ENCODE measurements at places on chromosomes 16 and 17. TPM values are rescaled to one million over a fixed set of nuclear protein-coding genes. Genes with fewer than 3 reads are reported as not detected.

NPIPB6 gene
- total RNA-seq = 1.5 TPM

SERPINF2 gene
- 1.9 TPM for total RNA-seq

DHX38 gene
- 29.1 TPM for total RNA-seq

TMEM132E gene
- total RNA-seq = 13.9 TPM

FADS6 gene
- total RNA-seq = 5.1 TPM

OR1A1 gene
- total RNA-seq = not detected

NUPR1 gene
- total RNA-seq = 54.2 TPM

DNA sequence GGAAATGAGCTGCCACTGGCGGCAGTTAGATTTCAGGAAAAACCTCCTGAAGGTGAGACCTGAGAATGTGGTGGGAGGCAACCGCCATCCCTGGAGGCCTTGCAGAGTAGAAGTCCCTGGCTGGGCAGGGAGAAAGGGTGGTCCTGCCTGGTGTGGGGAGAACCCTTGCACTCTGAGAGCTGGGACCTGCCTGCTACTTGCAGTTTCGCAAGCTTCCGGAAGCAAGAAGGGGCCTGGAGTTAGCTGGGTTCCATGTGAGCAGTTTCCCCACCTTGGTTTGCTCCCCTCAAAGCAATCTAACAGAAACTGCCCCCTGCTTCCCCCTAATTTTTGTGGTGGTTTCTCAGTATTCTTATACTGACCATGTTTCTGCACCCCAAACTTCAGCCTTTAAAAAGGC, 6.5 kb downstream of the ZNF629 start:
- no peaks in the 10 kb centered on the region for H3K27me3 ChIP-seq
- H3K4me1 ChIP-seq = peaks cover 28% of the 10 kb centered on the region
- no peak overlapping the region for H3K27ac ChIP-seq
- DNase-seq = no peak

DNA sequence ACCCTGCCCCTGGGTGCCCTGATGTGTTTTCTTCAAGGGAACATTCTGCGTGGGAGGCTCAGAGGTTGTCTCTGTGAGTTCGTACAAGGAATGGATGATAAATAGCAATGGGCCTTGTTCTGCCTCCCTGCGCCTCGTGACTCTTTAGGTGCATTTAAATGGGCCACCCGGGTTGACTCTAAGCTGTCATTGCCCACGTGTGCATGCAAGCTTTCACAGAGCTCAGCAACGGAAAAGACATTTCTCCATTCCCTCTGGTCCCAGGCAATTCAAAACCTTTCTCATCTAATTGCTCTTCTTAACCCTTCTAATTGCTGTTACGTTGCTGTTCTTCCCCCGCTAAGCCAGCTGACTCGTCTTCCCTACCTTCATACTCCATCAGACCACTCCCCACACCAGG, 71.5 kb upstream of the SDK2 start:
- peaks cover 21% of the 10 kb centered on the region for H3K4me1 ChIP-seq

DNA sequence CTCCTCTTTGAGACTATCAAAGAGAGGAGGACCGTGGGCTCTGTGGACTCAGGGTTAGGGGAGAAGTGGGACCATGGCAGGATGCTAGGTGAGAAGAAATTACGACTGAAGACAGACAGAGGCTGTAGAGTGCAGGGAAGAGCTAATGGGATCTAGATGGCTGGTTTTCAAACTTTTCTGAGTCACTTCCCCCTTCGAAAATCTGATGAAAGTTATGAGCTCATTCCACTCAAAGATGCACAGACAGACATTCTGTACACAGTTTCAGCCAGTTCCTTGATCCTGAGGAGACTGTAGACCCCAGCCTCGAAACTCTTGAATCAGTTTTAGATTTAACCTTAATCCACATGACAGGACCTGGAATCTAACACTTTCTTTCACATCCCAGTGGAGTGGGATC, 40.7 kb downstream of the RGS9 start:
- H3K4me3 ChIP-seq = no peak overlapping the region
- no peak for DNase-seq
- peaks cover 5% of the 10 kb centered on the region for H3K36me3 ChIP-seq

- no peaks in the 10 kb centered on the region for H3K36me3 ChIP-seq
- no peaks in the 10 kb centered on the region for H3K27me3 ChIP-seq
- no peak for DNase-seq
Measured at GRCh38 chr17:8726941-8727555, 17.6 kb downstream of the CCDC42 start.

GRCh38 chr17:44758414-44759085, at the start of gene ADAM11:
TSS of gene ADAM11 (plus strand) at chr17:44758988. CDS start at chr17:44759200, 212 bp downstream.
- no peak within 1 kb of the TSS for H3K27ac ChIP-seq
- H3K4me3 ChIP-seq = peak within 1 kb of the TSS; percentile 48
- peak; percentile 61 for DNase-seq

GRCh38 chr17:15023589-15024336, 241.4 kb downstream of the PMP22 start:
- no peaks in the 10 kb centered on the region for H3K36me3 ChIP-seq
- H3K4me3 ChIP-seq = no peak overlapping the region
- H3K4me1 ChIP-seq = no peaks in the 10 kb centered on the region

- peaks cover 35% of the 10 kb centered on the region for H3K36me3 ChIP-seq
- H3K27ac ChIP-seq = no peak overlapping the region
- H3K4me1 ChIP-seq = peaks cover 24% of the 10 kb centered on the region
- H3K27me3 ChIP-seq = peaks cover 50% of the 10 kb centered on the region
- peak overlapping the region; percentile 9 for H3K4me3 ChIP-seq
Measured at GRCh38 chr17:7261379-7262191, 693 bp downstream of the CLDN7 start.

All from spinal cord (tissue), 10 donors.